AG04450 (cell line): ENCODE measurements at places on chromosomes 13 and 19. TPM values are rescaled to one million over a fixed set of nuclear protein-coding genes. Genes with fewer than 3 reads are reported as not detected.

Gene CKM
- not detected in 2 replicates for polyA plus RNA-seq

Gene PODNL1
- 2.8 and 3.4 TPM in 2 replicates for polyA plus RNA-seq

Gene HRC
- 0.06 TPM in 1 of 2 replicates, not detected in the other for polyA plus RNA-seq

Gene TMIGD2
- polyA plus RNA-seq: not detected in 2 replicates

Gene PEX11G
- 0.60 and 1.2 TPM in 2 replicates for polyA plus RNA-seq

Gene TEKTIP1
- not detected in 2 replicates for polyA plus RNA-seq

Gene PCSK4
- 0.40 TPM in 2 replicates for polyA plus RNA-seq

Gene PTOV1
- 37.6 and 58.5 TPM in 2 replicates for polyA plus RNA-seq

Gene LYL1
- polyA plus RNA-seq: 0.11 and 0.29 TPM in 2 replicates

Gene NLRP7
- polyA plus RNA-seq: not detected in 2 replicates

Gene SHC2
- polyA plus RNA-seq: 1.3 and 2.2 TPM in 2 replicates

Gene CASP14
- polyA plus RNA-seq: not detected in 2 replicates

Gene MISP3
- 0.27 and 0.56 TPM in 2 replicates for polyA plus RNA-seq

Gene TEX26
- 0.09 TPM in 1 of 2 replicates, not detected in the other for polyA plus RNA-seq

Gene TTYH1
- not detected in 2 replicates for polyA plus RNA-seq

Gene DPF1
- polyA plus RNA-seq: 1.4 and 1.6 TPM in 2 replicates

Gene ZNF724
- 0.97 and 1.1 TPM in 2 replicates for polyA plus RNA-seq

Gene CATSPERD
- not detected in 2 replicates for polyA plus RNA-seq

Gene CADM4
- polyA plus RNA-seq: 3.7 and 5.3 TPM in 2 replicates

Gene C1QTNF9
- 0.11 and 0.20 TPM in 2 replicates for polyA plus RNA-seq

Gene SLC25A15
- polyA plus RNA-seq: 8.1 and 9.9 TPM in 2 replicates

Gene CD33
- polyA plus RNA-seq: not detected in 2 replicates

Gene CEACAM7
- polyA plus RNA-seq: not detected in 2 replicates

Gene PRDX2
- 187 and 237 TPM in 2 replicates for polyA plus RNA-seq

Gene RNF17
- 0.04 and 0.05 TPM in 2 replicates for polyA plus RNA-seq

Gene KLK13
- polyA plus RNA-seq: not detected in 2 replicates

Gene CGB2
- polyA plus RNA-seq: not detected in 2 replicates

Gene ALOX5AP
- polyA plus RNA-seq: 5.2 and 6.4 TPM in 2 replicates

Gene KLK5
- not detected in 2 replicates for polyA plus RNA-seq

Gene PPP1R15A
- polyA plus RNA-seq: 36.5 and 37.2 TPM in 2 replicates

Gene OR10H1
- not detected in 2 replicates for polyA plus RNA-seq

Gene ZFP28
- polyA plus RNA-seq: 5.0 and 6.5 TPM in 2 replicates

Gene IL11
- 14.8 and 19.9 TPM in 2 replicates for polyA plus RNA-seq
